ENCODE measurements at places on chromosomes 2 and 18.
A peak's percentile ranks its signal among the peaks of the same experiment; 100 is the strongest.

GRCh38 chr2:240198226-240198625 lies 57.8 kb upstream of the OTOS start:
- no peak for DNase-seq

DNA sequence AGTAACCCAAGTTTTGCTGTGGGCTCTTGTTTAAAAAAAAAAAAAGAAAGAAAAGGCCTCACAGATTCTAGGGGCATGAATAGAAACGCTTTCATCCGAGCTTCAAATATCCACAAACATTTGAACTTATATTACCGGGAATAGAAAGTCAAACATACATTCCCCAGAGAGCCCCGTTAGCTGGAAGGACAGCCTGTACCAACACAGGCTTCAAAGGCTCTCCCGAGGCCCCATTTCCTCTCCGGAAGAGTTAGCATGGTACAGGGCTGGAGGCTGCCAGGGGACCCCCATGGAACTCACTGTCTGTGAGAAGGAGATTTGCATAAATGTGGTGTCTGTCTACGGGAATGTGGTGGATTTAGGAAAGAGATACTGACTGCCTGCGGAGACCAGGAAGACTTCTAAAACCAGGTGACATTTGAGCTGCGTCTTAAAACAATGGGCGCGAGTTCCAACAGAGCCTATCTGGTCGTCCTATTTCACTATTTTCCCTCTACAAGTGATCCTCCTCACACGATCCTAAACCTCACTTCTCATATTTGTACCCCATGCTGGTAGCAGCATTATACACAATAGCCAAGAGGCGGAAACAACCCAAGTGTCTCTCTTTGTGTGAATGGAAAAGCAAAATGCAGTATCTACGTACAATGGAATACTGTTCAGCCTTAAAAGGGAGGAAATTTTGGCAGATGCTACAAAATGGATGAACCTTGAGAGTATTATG lies 820 bp upstream of the MATN3 start:
- no peak for DNase-seq

DNA sequence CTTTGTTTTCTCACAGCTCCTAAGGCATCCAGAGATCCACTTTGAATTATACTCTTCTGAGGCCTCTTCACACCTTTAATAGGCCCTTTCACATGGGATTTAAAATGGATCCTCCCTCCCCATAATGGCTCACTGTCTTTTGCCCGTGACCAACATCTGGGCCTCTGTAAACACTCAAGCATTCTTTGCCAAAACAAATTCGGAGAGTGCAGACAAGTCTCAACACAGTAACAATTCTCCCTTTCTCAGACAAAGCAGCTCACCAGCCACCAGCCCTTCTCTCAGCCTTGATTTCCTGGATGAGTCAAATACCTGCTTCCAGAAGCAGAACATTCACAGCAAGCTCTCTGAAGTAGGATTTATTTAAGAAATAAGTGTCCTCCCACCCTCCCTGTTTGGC lies 14.0 kb upstream of the IMP4 start:
- DNase-seq: no peak

DNA sequence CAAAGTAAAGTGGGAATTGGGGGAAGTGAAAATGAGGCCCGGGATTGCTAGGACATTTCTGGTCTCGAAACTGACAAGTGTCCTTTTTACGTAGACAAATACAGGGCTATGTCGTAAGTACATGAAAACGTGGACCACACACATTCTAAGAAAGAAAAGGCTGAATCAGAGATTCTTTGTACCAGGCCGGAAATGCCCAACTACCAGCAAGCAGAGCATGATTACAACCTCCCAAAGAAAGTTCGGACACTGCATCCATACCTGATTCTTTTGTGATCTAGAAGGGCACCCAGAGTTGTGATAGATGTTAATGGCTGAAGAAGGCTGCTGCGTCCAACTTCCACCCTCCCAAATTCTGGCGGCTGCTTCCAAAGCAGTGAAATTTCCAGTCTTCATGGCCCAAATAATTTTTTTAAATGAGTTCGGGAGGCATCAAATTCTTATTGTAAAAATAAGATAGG lies 1.7 kb downstream of the RBMS1 start:
- no peak for DNase-seq

DNA sequence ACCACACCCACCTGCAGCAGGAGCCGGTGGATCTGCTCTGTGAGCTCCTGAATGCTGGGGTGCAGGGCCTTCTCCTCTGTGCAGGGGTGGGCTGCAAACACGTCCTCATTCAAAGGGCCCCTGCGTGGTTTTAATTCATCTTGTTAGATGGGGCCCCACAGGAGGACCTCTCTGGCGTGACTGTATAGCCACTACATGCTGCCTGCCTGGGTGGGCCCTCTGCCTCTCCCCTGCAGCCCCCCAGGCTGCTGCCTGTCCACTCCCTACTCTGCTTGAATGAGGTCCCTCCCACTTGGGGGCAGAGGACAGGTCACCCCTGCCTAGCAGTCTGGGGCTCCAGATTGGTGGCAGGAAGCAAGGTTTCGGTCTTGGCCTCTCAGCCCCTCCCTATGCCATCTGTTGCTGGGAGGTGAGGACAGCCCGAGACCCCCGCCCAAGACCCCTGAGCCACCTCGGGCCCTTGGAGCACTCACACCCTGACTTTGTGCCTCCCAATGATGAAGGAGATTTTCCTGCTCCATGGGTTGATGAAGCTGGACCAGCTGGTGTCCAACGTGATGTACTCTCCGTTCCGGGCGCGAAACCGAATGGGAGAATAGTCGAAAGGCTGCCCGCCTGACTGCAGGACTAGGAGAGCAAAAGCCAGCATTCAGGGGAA lies 22.0 kb upstream of the HES6 start:
- DNase-seq: no peak

DNA sequence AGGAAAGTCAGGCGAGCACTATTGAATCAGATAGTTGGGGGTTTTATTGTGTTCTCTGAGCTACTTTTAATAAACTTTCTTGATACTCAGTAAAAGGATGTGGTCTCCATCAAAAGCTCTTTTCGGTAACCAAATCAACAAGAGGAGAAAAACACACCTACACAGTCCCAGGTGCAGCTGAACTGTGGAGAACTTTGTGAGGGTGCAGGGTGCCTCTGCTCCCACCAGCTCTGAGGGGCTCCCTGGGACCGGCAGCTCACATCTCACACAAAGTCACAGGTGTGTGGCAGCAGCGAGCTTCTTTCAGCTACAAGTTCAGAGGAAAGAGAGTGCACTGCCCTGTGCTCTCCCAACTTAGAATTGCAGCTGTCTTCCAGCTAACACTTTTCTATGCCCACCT lies 650.4 kb downstream of the RNF144A start:
- DNase-seq: peak; percentile 44

- peak; percentile 10 for DNase-seq
Measured at GRCh38 chr2:233470011-233470687, 96.4 kb downstream of the USP40 start.

GRCh38 chr18:38972571-38972970 lies 1407.0 kb upstream of the CELF4 start:
- no peak for DNase-seq

DNA sequence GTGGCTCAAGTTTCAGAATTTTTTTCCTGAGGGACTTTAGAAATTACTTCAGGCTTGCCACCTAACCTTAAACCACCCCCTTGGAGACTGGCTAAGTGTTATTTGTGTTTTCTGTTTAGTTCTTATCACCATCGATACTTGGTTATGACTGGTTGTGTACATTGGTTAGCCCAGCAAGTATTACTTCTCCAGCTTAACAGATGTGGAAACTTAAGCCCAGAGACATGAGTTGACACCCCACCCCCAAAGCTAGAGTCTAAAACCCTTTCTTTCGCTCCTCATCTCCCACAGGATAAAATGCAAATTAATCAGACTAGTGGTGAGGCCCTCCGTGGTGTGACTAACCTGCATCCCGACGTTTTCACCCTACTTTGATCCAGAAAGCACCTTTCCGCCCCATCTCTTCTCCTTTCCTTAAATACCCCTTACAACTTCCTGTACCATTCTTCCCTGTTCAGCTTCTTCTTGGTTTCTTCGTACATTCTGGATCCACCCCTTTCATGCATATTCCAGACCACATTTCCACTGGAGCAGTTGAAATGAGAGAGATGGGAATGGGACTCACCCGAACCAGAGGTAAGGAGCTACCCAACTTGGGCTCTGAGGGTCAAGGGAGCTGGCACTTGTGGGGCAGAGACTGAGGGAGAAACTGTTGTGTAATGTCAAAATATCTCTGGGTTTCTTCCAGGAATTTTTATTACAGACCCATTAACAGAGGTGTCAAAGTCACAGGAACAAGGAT lies 819 bp upstream of the MAP3K2 start:
- DNase-seq: no peak

DNA sequence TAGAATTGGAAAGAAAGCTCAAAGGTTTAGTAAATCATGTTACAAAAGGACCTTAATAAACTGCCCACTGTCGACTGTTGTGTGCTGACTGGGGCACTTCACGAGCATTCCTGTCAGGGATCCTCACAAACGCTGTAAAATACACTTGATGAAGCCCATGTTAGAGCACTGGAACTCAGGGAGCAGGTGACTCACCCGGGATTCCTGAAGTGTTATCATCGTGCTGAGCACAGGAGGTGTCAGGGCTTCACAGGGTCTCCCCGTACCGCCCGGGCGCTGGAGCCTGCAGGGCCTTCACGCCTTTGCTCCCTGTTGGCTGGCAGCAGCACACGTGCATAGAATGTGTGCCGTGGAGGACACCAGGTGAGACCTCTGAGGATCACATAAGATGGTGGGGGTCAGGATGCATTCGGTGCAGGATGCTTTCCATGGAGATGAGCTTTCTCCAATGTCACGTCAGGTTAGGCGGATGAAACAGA lies 187.3 kb downstream of the SNTG2 start:
- DNase-seq: no peak

DNA sequence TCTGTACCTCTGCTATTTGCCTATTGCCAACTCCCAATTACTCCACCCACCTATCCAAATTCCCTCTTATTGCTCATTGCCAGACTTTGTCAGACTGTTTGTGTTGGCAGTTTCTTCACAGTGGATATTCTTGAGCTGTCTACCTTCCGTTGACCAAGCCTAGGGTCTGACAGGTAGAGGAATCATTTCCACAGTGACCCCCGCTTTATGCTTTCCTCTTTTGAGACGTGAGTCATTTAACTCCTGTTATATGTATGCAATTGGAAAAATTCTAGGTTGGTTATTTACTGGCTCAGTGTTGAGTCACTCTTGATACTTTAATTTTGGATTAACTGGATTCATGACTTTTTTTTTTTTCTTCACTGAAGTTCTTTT lies 187.7 kb downstream of the IRS1 start:
- DNase-seq: no peak

- DNase-seq: peak; percentile 11
Measured at GRCh38 chr18:48797841-48798255, 152.9 kb downstream of the SMAD7 start.

GRCh38 chr18:78701771-78702396 lies 277.7 kb upstream of the SALL3 start:
- DNase-seq: no peak

DNA sequence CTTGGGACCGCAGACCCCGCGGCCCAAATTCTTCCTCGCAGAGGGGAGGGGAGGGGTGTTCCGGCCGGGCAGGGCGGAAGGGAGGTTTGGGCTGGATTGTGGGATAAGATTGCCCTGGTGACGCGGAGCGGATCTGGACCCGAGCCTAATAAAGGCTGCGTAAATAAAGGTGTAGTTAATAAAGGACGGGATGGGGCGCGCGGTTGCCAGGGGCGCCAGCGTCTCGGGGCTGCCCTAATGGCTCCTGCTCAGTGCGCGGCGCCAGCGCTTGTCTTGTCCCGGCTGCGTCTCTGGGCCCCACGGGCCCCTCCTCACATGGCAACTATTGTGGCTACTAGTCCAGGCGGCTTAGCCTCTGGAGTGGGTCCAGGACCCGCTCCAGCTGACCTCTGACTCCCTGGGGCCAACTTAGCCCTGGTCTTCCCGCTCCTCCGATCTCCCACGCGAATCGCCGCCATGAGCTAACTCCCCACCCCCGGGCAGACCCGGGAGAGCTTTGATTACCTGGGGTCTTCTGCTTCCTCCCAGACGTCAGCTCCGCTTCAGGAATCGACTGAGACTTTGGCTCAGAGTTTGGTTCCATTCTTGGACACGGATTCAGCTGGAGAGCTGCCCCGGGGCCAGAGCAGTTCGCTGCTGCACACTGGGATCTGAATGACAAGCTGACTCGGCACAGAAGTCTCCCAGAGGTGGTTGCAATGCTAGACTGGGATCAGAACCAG lies 36.5 kb downstream of the SLC25A52 start:
- no peak for DNase-seq

DNA sequence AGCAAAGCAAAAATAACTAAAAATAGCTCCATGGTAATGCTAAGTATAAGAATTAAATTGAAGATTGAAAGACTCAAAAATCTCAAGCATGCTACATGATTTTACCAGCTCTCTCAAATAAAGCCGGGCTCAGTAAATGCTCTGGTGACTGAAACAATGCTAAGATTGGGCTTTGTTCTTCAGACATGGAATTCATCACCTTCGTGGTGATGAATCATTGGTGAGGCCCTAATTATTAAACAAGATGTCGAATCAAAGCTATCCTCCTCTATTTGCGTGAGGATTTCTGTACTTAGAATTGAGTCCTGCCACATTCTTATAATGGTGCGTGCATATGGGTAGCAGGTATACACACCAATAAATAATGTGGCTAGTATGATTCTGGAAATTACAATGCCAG lies 58.8 kb upstream of the LRRTM1 start:
- DNase-seq: no peak

- DNase-seq: no peak
Measured at GRCh38 chr2:165033402-165033801, 78.1 kb upstream of the SLC38A11 start.

DNA sequence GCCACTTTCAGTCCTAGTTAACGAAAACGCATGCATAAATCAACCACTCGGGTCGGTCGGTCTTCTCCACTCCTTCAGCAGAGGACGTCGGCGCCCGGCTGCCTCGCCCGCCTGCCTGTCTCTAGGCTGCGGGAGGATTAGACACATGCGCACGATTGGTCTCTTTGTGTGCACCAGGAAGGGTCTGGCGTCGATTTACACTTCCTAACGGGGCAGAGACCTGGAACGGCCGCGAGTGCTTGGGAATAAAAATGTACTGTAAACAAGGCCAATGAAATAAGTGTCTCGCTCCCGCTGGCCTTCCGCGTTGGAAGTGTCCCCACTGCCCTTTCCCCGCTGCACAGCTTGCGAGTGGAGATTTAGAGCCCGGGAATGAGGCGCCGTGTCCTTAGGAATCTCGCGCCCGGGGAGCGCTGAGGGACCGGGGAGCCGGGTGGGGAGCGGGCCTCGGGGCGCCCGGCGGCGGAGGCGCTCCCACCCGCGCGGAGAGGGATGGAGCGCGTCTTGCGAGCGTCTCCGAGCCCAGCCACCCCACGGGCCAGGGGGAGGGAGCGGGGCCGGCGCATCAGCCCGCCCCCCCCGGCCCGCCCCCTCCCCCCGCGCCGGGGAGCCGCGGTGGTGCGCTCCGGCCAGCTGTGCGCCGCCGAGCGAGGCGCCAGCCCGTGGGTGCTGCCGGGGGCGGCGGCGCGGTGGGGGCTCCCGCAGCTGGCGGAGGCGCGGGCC lies at the start of gene DOK6:
Gene DOK6 (plus strand): TSS at position 636 of the 723 bp plus-strand sequence.
- no peak for DNase-seq

DNA sequence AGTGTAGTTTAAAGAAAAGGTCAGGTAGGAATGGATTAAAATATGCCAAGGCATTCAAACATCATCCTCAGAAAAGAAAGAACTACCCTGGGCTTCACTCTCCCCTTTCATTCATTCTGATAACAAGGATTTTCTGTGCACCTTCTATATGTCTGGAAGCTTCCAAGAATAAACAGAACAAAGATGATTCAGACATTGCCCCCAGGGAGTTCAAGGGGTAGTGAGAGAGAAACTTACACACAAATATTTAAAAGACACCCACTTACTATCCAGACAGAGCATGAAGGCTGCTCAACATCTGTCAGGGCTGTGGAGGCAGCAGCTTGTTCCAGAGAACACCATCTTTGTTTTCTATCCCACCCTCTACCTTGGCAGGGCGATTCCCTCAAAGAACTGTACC lies 140.5 kb downstream of the ALK start:
- DNase-seq: no peak

GRCh38 chr18:34153711-34154110 lies 71.0 kb downstream of the NOL4 start:
- no peak for DNase-seq

Measured in activated T-cell treated with anti-CD3 and anti-CD28 coated beads, Interleukin-2, amount 50 U/mL, for 1 hour (primary cell).